Endodermal cell (in vitro differentiated cells): ENCODE measurements at places on chromosomes 3 and 15. TPM values are rescaled to one million over a fixed set of nuclear protein-coding genes. Genes with fewer than 3 reads are reported as not detected.

GRCh38 chr15:92322566-92323355 lies 70.9 kb upstream of the ST8SIA2 start:
- DNase-seq = no peak
- no peak overlapping the region for H3K4me3 ChIP-seq
- H3K4me1 ChIP-seq = peaks cover 6% of the 10 kb centered on the region
- H3K36me3 ChIP-seq = no peaks in the 10 kb centered on the region

- H3K27ac ChIP-seq = no peak overlapping the region
- H3K27me3 ChIP-seq = peaks cover 7% of the 10 kb centered on the region
- peaks cover 17% of the 10 kb centered on the region for H3K4me1 ChIP-seq
- no peaks in the 10 kb centered on the region for H3K36me3 ChIP-seq
These were observed 88.8 kb downstream of the IGSF11 start for GRCh38 chr3:118945834-118946233.

DNA sequence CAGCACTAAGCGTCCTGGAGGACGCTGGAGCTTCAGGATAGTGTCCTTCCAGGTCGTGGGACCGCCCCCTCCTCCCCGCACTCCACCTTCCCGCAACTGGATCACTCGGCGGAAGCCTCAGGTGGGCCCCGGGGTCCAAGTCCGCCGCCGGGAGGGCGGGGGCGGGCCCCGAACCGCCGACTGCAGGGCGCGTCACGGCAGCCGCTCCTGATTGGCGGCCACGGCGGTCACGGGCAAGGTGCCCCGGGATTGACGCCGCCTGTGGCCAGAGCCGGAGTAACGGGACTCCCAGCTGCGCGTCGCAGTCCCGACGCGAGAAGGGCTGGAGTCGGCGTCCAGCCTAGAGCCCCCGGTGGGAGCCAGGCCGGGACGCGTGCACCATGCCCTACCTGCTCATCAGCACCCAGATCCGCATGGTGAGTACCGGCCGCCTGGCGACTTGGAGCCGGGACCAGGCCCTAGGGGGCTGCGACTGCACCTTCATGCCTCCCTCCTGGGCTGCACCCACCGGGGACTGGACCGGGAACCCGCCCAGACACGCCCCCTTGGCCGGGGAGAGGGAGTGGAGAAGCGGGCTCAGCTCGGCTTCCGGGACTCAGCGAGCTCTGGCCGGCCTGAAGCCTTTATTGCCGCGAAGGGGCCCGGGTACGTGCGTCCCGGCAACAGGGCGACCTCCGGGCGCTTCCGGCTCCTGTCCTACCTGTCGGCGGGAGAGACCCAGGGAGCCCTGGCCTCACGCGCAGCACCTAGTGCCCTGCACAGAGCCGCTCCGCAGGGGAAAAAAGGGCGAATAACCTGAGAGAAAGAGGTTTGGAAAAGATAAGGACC lies at the start of gene GCHFR:
TSS of gene GCHFR (plus strand) at position 268 of the 828 bp plus-strand sequence. CDS start at position 381, 113 bp downstream.
- peak; percentile 91 for DNase-seq
- no peaks in the 10 kb centered on the region for H3K27me3 ChIP-seq
- H3K4me3 ChIP-seq = peak within 1 kb of the TSS; percentile 85
- no peak within 1 kb of the TSS for H3K27ac ChIP-seq
- peaks cover 8% of the 10 kb centered on the region for H3K4me1 ChIP-seq

- H3K27ac ChIP-seq = no peak overlapping the region
- peaks cover 49% of the 10 kb centered on the region for H3K27me3 ChIP-seq
- H3K4me1 ChIP-seq = no peaks in the 10 kb centered on the region
- DNase-seq = peak; percentile 93
- H3K36me3 ChIP-seq = no peaks in the 10 kb centered on the region
These were observed 71.0 kb downstream of the SQOR start for GRCh38 chr15:45705510-45706473.

GRCh38 chr15:34047893-34048775 lies 9.1 kb upstream of the AVEN start:
- DNase-seq = no peak
- peak overlapping the region; percentile 37 for H3K27ac ChIP-seq
- H3K4me3 ChIP-seq = peak overlapping the region; percentile 14
- peaks cover 5% of the 10 kb centered on the region for H3K4me1 ChIP-seq
- H3K36me3 ChIP-seq = no peaks in the 10 kb centered on the region

GRCh38 chr3:17023006-17023664 lies 138.4 kb downstream of the PLCL2 start:
- H3K4me3 ChIP-seq = no peak overlapping the region
- H3K27me3 ChIP-seq = no peaks in the 10 kb centered on the region
- DNase-seq = no peak

DNA sequence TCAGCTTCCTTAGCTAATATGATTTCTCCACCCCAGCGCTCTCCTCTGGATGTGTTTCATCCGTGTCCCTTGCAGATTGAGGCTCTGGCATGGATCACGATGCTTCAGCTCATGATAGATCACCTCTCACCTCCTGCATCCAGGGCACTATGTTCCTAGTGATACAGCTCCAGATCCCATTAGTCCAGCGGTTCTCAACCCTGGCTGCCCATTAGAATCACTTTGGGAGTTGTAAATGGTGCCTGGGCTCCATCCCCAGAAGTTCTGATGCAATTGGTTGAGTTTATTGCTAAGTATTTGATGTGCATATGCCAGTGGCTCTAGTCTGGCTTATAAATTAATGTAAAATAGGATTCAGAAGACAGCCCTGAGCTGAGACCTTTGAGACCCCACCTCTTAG lies 34.5 kb downstream of the INSYN1 start:
- no peak overlapping the region for H3K4me3 ChIP-seq
- DNase-seq = no peak
- peaks cover 23% of the 10 kb centered on the region for H3K27me3 ChIP-seq
- H3K36me3 ChIP-seq = peaks cover 10% of the 10 kb centered on the region
- H3K4me1 ChIP-seq = no peaks in the 10 kb centered on the region

The SI gene
- total RNA-seq = not detected in 2 replicates

The ASTE1 gene
- total RNA-seq = not detected in 3 replicates

The GREM1 gene
- total RNA-seq = 2.7 and 3.7 TPM in 2 replicates

The ALPK3 gene
- 79.2 and 94.1 TPM in 2 replicates for total RNA-seq

GRCh38 chr15:37138591-37139215 lies 38.4 kb upstream of the MEIS2 start:
- H3K27ac ChIP-seq = no peak overlapping the region
- no peaks in the 10 kb centered on the region for H3K27me3 ChIP-seq
- no peaks in the 10 kb centered on the region for H3K4me1 ChIP-seq
- no peaks in the 10 kb centered on the region for H3K36me3 ChIP-seq

The AP4E1 gene
- total RNA-seq = 10.7 and 12.5 TPM in 2 replicates

GRCh38 chr3:58059349-58060321 lies 51.4 kb downstream of the FLNB start:
- H3K4me1 ChIP-seq = peaks cover 23% of the 10 kb centered on the region
- no peaks in the 10 kb centered on the region for H3K27me3 ChIP-seq
- no peak overlapping the region for H3K4me3 ChIP-seq
- H3K27ac ChIP-seq = peak overlapping the region; percentile 15
- no peak for DNase-seq
- peaks cover 43% of the 10 kb centered on the region for H3K36me3 ChIP-seq

DNA sequence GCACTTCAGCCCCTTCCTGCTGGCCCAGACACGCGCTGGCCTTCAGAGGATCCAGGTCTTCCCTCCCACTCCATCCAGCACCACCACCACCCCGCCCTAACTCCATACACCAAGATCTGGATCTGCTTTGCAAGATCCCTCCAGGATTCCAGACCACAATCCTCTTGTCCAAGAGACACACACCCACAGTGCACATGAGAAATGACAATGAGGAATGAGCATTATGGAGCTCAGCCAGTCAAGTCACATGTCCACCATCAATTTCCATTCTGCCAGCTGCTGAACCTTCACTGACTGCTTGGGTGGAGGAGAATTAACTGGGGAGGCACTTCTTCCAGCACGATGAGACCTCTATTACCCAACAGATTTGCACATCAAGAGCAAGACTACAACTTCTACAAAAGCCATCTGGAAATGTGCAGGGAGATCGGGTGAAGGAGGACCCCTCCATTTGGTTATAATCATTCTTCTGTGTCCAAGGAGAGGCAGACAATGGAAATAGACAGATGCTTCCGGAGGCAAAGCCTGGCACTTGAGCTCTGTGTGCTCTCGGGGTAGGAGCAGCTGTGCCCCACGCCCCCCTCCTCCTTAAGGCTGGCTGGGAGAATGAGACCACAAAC lies 12.3 kb upstream of the SPATA12 start:
- H3K4me1 ChIP-seq = no peaks in the 10 kb centered on the region
- H3K36me3 ChIP-seq = no peaks in the 10 kb centered on the region
- peak overlapping the region; percentile 58 for H3K27ac ChIP-seq
- H3K27me3 ChIP-seq = no peaks in the 10 kb centered on the region
- no peak overlapping the region for H3K4me3 ChIP-seq
- no peak for DNase-seq

The MYO5A gene
- total RNA-seq = 12.8 and 13.1 TPM in 2 replicates

DNA sequence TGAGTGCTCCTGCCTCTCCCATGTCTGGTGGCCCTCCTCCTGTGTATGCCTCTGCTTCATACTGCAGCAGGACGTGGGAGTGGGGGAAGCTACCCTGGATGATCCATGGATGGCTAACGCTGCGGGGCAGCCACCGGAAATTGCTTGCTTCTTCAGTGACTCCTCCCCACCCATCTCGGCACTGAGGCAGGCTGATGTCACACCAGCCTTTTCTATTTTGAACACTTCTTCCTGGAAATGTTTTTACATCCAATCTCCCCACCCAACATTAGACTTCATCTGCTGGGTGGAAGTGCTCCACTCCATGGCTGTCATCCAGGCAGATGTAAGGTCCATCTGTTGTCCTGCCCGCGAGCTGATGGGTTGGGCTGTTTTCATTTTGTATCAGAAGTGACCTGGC lies 58.9 kb upstream of the MUC13 start:
- no peak overlapping the region for H3K4me3 ChIP-seq
- no peak for DNase-seq
- H3K4me1 ChIP-seq = no peaks in the 10 kb centered on the region
- H3K27me3 ChIP-seq = no peaks in the 10 kb centered on the region
- H3K27ac ChIP-seq = no peak overlapping the region

DNA sequence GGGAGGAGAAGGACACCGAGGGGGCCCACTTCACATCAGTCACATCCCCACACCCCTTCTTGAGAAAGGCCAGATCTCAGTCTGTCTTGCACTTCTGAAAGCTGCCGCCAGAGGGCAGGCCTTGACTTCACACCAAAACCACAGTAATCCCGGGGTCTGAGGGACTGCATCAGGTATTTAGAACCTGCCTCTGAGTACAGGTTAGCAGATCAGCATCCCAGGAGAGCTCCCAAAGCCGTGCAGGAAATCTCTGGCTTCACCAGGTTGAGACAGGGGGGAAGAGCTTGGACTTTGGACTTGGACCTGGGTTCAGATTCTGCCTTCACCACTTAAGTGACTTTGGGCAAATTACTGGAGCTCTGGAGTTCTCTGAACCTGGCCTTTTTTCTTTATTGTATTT lies 50.3 kb downstream of the LHFPL4 start:
- no peaks in the 10 kb centered on the region for H3K4me1 ChIP-seq
- H3K27me3 ChIP-seq = peaks cover 24% of the 10 kb centered on the region
- H3K4me3 ChIP-seq = no peak overlapping the region
- no peak overlapping the region for H3K27ac ChIP-seq

- no peak for DNase-seq
- H3K36me3 ChIP-seq = no peaks in the 10 kb centered on the region
- H3K4me1 ChIP-seq = no peaks in the 10 kb centered on the region
- no peak overlapping the region for H3K27ac ChIP-seq
These were observed 61.3 kb upstream of the SMAD3 start for GRCh38 chr15:67004142-67004541.

- peaks cover 12% of the 10 kb centered on the region for H3K4me1 ChIP-seq
- no peaks in the 10 kb centered on the region for H3K27me3 ChIP-seq
- H3K36me3 ChIP-seq = peaks cover 94% of the 10 kb centered on the region
- no peak overlapping the region for H3K4me3 ChIP-seq
These were observed 37.8 kb downstream of the CHD2 start for GRCh38 chr15:92937901-92938300.

GRCh38 chr3:191366675-191367074 lies 36.3 kb upstream of the UTS2B start:
- peaks cover 44% of the 10 kb centered on the region for H3K36me3 ChIP-seq
- no peak overlapping the region for H3K27ac ChIP-seq
- H3K4me1 ChIP-seq = no peaks in the 10 kb centered on the region
- DNase-seq = no peak

The DNAH12 gene
- total RNA-seq = 0.25 and 0.77 TPM in 2 replicates

- H3K4me1 ChIP-seq = no peaks in the 10 kb centered on the region
- H3K4me3 ChIP-seq = no peak overlapping the region
- H3K27ac ChIP-seq = no peak overlapping the region
- H3K36me3 ChIP-seq = no peaks in the 10 kb centered on the region
- no peaks in the 10 kb centered on the region for H3K27me3 ChIP-seq
- no peak for DNase-seq
These were observed 406.6 kb downstream of the MECOM start for GRCh38 chr3:169256796-169257522.

GRCh38 chr15:50065279-50065678 lies 53.8 kb downstream of the ATP8B4 start:
- no peaks in the 10 kb centered on the region for H3K27me3 ChIP-seq
- no peaks in the 10 kb centered on the region for H3K36me3 ChIP-seq
- no peak overlapping the region for H3K27ac ChIP-seq
- DNase-seq = no peak
- no peak overlapping the region for H3K4me3 ChIP-seq
- no peaks in the 10 kb centered on the region for H3K4me1 ChIP-seq

DNA sequence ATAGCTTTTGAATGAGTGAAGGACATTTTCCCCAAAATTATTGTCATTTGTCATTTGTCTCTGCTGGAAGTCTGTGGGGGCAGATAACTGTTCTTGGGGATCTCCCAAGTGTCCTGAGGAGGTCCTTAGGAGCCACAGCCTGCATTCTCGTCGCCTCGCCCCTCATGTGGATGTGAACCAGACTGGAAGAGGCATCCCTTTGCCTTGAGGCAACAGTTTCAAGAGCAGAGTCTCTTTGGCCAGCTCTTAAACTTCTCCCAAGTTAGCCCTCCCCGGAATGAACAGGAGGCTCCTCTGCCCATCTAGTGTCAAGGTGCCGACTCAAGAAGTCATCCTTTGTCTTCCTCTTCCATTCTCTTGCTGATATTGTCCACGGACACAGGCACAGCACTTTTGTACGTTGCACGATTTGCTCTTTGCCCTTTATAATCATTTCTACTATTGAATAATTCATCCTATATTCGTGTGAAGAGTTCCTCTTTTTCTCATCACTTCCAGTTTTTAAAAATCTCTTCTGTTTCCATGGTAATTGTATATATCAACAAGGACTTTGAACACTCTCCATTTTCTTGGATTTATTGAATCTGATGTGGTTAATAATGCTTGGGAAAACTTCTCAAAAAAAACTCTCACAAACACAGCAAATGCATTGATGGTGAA lies 40.8 kb upstream of the CD47 start:
- no peak for DNase-seq
- H3K27me3 ChIP-seq = no peaks in the 10 kb centered on the region
- H3K4me3 ChIP-seq = no peak overlapping the region
- no peak overlapping the region for H3K27ac ChIP-seq

DNA sequence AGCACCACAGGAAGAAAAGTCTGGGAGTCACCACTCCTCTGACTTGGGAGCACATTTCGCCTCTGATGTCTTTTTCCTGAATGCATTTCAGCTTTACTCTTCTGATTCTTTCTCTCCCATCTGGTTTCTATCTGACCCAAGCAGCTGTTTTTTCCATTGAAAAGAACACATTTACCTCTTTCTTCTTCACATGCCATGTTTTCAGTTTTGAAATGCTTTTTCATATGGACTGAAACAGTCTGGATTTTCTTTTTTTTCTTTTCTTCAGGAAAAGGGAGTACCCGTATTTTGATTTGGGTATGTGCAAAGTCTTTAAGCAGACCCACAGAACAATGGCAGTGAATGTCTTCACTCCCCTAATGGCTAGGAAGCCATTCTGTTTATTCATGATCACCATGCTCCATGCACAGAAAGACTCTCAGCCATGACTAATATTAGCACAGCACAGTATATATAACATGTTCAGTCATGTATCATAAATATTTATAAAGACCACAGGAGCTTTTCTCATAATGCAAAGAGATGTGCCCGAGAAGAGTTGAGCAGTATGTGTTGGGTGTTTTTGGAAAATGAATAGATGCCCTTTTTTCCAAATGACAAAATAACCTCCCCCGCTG lies 82.7 kb upstream of the LRIG1 start:
- H3K27me3 ChIP-seq = no peaks in the 10 kb centered on the region
- H3K4me3 ChIP-seq = no peak overlapping the region
- no peak overlapping the region for H3K27ac ChIP-seq
- no peaks in the 10 kb centered on the region for H3K4me1 ChIP-seq
- no peaks in the 10 kb centered on the region for H3K36me3 ChIP-seq
